ENCODE measurements at places on chromosomes 7 and 10. TPM values are rescaled to one million over a fixed set of nuclear protein-coding genes. Genes with fewer than 3 reads are reported as not detected.

GRCh38 chr10:73576178-73576889 is 14.8 kb downstream of the USP54 start:
- no peak for DNase-seq

Gene PFKP
- total RNA-seq = 62.3 TPM

DNA sequence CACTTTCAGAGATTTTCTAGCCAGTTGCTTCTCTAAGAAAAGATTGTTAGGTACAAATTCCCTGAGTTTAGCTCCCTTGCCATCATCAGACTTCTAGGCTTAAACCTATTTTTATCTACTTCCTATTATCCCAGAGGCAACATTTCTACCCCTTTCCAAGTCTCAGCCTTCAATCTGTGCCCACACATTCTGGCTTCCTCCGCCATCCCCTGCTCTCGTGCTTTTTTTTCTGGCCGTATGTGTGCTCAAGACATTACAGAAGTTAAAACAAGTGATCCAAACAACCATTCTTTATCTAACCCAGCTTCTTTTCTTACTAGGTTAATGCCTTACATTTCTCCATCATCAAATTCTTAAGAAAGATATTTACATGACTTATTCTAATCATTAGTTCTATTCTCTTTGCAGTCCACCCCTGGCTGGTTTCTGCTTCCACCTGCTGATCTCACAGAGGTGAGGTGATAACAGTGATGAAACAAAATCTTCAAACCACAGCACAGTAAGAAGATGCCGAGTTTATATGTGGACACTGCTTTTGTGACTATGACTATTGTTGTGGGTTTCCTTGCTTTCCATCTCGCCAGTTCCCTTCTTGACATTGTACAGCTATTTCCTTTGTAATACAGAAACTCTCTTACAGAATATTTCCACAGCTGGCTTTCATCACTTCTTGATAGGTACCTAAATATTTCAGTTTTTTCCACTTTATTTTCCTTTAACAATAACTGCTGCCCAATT is 18.3 kb upstream of the CDK6 start:
- no peak for DNase-seq

- DNase-seq = no peak
These were observed 10.2 kb downstream of the CLIP2 start for GRCh38 chr7:74299401-74299800.

GRCh38 chr10:86288695-86289576 is 77.7 kb downstream of the GRID1 start:
- DNase-seq = no peak

- DNase-seq = no peak
These were observed 35.9 kb downstream of the NDUFB2 start for GRCh38 chr7:140732416-140732815.

Gene FOXP2
- total RNA-seq = not detected
